ENCODE measurements at places on chromosomes 5 and 9. TPM values are rescaled to one million over a fixed set of nuclear protein-coding genes. Genes with fewer than 3 reads are reported as not detected.

Gene LVRN
- polyA plus RNA-seq: 2.7 TPM

GRCh38 chr9:22986556-22986955 is 539.9 kb downstream of the DMRTA1 start:
- DNase-seq: no peak

Gene IQGAP2
- polyA plus RNA-seq: 13.9 TPM

Gene PCDHA11
- polyA plus RNA-seq: 0.04 TPM

GRCh38 chr9:99824378-99825171 is 2.9 kb downstream of the NR4A3 start:
- peak; percentile 71 for DNase-seq

Gene BSPRY
- polyA plus RNA-seq: 0.47 TPM

Gene CNTNAP3B
- 3.7 TPM for polyA plus RNA-seq

Gene FCN1
- 1.4 TPM for polyA plus RNA-seq

- DNase-seq: no peak
These were observed 1.6 kb downstream of the NREP start for GRCh38 chr5:111755345-111755941.

GRCh38 chr9:78023003-78023741 is 8.4 kb downstream of the GNAQ start:
- no peak for DNase-seq

GRCh38 chr5:145587710-145588109 is 247.4 kb downstream of the PRELID2 start:
- peak; percentile 20 for DNase-seq

DNA sequence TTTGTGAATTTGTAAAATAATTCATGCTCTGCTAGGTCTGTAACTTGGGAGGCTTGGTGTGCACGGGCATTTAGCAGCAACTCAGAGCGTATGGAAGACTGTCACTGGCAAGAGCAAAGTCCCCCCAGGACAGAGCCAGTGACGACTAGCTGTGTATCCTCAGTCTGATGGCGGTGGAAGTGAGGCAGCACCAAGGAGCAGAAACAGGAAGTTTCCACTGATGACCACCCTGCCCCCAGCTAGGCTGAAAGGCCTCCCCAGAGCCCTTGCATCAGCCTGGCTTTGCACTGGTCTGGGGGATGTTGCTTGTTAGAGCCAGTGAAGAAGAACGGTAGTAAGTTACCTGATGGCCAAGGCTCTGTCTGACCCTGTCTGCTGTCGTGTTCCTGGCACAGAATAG is 66.8 kb upstream of the ABL1 start:
- no peak for DNase-seq

GRCh38 chr5:89397096-89397495 is 514.1 kb upstream of the MEF2C start:
- no peak for DNase-seq

Gene FGF1
- polyA plus RNA-seq: 0.44 TPM

DNA sequence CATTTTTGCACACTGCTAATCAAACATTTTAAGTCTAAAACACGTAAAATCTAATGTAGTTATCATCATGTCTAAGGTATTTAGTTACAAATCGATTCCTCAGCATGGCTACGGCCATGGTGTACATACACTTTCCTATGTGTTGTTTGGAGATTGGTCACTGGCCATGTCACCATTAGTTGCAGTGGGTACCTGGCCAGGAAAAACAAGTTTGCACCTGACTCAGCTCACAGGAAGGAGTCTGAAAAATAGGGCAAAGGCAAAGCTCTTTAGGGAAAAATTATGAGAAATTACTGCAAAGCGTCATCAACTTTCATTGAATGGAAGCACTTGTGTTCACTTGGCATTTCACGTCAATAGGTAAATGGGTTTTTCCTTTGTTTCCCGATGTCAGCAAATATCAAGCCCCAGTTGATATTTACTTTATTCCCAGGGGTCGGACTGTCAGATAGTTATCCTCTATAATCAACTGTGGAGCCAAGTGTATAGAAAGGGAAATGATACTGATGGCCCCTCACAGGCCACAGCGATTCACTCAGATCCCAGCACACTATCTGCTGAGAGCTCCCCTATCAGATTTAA is 626.0 kb upstream of the ADAMTS16 start:
- DNase-seq: no peak

Gene ADAMTS2
- 26.7 TPM for polyA plus RNA-seq

GRCh38 chr9:89224633-89225032 is 46.0 kb upstream of the SHC3 start:
- no peak for DNase-seq

- no peak for DNase-seq
These were observed 2.8 kb downstream of the LRRC14B start for GRCh38 chr5:194102-194501.

Gene SPINK7
- not detected for polyA plus RNA-seq

DNA sequence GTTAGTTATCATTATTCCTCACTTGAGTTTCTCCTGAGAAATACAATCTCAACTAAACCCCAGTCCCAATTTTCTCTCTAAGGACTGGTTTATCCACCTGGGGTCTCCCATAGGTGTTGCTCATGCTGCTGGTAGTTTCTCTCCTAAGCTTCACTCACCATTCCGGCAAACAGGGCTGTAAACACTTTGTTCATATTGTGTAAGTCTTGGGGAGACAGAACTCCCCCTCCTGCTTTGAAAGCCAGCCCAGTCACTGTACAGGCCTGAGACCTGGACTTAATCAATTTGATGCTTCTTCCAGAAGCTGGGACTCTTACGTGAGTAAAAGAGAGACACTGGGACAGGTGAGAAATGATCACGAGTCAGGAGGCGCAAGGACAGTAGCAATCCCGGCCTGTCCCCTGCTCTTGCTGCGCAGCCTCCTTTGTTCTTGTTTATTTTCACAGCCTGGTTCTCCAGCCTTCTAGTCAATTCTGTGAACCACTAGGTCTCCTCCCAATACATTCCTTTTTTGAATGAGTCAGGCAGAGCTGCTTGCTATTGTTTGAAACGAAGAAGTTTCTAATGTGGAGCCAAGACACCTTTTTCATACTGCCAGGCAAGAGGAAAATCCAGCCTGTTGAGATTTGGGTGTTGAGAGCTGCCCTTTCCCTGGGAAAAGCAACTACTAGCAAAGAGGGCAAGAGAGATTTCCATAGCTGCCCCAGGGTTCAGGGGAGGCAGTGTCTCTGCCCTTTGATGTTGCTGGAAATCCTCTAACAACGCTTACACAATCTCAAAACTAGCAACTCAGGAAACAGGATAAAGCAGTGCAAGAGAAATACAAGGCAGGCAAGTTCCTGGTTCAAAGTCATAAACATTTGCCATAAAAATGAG is 9.2 kb upstream of the SHROOM1 start:
- DNase-seq: no peak

GRCh38 chr9:2243666-2244555 is 228.8 kb downstream of the SMARCA2 start:
- no peak for DNase-seq

- no peak for DNase-seq
These were observed 220.4 kb upstream of the SMARCA2 start for GRCh38 chr9:1794547-1795270.

DNA sequence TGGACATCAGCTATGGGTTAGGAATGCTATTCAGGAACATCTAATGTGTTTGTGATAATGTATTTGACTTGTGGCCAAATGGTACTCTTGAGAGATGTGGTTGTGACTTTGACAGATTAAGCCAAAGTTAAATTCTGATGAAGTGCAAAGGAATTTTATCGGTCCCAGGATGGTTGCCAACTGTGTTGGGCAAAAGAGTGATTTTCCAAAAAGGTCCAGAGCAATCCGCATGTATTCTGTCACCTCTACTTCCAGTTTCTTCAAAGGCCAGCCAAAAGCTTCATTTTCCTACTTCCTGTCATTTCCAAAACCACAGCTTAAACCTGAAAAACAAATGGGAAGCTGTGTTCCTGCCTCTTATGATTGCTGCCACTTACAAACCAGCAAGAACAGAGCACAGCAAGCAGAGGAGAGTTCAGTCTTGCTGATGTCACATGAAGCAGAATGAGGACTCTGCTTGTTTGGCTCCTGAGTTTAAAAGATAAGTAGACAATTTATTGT is 59.8 kb downstream of the MARCHF3 start:
- no peak for DNase-seq

Gene SELENOP
- 528 TPM for polyA plus RNA-seq

DNA sequence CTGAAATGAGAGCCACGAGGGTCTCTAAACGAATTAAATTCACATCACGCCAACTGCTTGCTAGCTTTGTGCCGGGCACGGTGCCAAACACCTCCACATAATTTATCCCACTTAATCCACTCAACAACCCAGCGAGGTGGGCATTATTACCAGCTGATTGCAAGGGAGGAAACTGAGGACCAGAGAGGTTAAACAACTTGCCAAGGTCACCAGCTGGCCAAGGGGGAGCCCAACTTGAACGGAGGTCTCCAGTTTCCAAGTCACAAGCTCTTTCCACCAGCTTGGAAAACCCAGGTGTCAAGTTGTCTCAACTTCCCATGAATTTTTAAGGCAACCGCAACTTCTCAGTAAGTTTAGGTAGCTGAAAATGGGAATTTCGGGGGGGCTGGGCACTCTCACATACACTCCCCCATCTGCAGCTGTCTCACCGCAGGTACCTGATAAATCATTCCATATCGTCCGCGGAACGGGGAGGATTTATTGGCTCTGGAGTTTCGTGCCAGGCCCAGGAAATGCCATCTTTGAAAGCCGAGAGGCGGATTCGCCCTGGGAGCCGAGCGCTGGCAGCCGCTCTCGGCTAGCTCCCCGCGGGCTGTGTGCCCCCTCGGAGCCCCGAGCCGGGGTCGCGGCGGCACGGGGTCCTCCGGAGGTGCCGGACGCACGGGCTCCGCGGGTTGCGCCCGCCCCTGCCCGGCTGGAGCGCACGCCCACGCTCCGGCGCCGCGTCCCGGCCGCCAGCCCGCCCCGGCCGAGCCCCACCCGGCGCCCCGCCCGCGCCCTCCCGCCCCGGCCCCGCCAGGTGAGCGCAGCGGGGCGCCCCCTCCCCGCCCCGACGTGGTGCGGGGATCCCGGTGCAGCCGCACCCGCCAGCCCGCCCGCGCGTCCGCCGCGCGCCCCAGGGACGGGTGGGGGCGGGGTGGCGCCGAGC is 617 bp downstream of the PTPN3 start:
- DNase-seq: no peak

Gene LAMC3
- polyA plus RNA-seq: 0.63 TPM

DNA sequence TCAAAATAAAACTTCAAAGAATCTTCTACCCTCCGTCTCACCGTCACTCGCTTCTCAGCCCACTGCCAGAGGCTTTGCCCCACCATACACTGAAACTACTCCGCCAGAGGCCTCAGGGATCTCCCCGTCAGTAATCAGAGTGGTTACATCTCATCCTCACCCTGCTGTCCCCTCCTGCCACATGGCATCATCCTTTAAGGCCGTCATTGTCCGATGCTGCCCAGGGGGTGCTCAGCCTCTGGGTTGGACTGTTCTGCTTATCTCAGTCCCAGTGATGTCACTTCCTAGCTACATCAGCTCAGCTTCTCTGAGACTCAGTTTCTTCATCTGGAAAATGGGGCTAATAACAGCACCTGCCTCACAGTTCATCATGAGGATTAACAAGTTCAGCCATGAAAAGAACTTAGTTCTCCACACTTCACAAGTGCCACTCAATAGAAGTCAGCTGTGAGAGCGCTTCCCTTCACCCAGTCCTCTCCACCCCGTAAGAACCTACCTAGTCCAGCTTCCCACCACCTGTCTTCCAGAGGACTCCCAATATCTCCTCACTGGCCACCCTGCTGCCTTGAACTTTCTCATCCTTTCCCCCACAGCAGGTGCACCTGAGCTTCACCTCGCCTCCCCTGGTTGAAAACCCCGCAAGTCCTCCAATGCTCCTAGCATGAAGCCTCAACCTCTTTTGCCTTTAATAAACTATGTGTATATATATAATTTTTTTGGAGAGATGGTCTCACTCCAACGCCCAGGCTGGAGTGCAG is 2.8 kb upstream of the IL3 start:
- no peak for DNase-seq

DNA sequence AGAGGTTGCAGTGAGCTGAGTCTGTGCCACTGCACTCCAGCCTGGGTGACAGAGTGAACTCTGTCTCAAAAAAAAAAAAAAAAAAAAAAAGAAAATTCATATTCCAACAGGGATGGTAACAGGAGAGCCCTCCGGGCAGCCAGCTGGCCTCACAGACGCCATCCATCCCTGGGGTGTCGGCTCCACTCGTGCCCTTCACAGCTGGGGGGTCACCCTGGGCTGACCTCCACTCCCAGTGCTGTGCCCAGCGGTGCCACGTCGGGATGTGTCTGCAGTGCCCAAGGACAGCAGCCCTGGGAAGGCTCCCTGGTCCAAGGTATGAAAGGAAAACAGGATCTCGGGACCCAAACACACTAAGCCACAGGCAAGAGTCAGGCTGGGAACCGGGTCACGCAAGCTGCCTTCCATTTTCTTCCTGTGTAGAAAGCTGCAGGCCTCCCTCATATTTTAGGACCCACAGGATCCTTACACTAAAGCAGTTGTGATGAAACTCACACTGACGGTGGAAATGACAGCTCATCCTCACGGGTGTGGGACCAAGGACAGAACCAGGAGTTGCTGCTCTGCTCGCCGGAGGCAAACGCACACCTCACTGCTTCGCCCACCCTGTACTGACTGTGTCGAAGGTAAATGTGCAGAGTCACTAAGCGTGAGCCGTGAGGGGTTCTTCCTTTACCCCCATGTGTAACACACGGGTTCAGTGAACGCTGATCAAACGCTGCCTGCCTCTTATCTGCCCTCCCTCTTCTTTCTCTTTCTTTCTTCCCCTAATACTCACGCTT is 5.3 kb downstream of the SLC12A7 start:
- DNase-seq: no peak

DNA sequence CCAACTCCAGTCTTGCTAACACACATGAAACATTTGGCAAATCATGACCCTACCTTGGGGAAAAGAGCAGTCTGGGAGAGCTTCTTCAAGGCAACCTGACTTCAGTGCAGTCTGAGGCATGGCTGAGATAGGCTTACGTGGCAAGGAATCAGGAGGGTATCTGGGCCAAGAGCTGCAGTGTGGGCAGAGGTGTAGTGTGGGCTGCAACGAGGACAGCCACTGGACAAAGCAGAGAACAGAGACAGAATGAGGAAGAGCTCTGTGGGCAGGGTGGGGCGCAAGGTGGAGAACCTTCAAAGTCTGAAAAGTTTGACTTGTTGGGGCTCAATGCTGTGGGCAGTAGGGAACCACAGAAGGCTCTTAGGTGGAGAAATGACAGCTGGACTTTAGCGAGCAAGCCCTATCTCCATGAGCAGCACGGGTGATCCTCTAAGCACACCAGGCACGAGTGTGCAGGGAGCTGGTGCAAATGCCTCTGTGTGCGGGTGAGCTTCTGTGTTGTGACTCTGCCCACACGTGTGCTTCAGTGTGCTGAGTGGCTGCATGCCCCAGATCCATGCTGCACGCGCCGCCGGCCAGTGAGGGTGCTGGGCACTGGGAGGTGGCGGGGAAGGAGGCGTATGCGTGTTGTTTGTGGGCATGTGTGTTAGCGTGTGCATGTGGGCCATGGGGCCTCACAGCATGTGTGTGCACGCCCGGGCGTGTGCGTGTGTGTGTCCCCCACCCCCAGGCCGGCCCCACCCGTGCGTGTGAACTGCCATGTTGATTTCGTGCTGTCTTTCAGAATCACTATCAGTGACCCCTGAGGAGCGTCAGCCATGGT is 23.3 kb downstream of the GOLGA2 start:
- DNase-seq: no peak
